NCI-H1930 (cell line): ENCODE measurements at places on chromosomes 3 and 15.

DNA sequence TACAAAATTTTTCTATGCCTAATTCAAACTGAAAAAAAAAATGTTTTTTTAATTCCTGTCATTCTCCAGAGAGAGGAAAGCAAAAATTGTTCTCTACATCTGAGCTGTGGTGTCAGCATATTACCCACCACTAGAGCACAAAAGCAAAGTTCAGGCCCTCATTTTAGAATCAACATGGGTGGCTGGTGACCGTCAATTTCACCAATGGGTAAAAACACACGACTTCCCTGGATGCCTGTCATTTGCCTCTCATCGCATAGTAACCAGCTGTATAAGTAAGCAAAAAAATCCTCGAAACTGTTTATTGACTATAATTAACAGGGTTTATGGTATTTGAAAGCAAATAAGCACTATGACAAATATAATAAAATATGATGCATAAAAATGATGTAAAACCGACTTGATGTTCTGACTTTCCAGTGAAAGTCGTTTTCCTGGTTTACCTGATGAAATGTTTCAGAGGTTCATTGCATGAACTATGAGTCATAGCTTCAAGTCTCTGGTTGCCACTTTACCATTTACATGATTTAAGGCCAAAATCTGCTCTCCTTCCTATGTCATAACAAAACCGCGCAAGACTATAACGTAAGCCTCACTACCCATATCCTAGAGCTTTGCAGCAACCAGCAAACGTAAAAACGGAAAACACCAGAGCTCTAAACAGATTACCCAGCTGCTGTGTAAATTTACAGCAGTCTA is 60.5 kb downstream of the THBS1 start:
- no peak for DNase-seq

- no peak for DNase-seq
Observed at GRCh38 chr3:156630081-156630772, 44.2 kb upstream of the TIPARP start.

DNA sequence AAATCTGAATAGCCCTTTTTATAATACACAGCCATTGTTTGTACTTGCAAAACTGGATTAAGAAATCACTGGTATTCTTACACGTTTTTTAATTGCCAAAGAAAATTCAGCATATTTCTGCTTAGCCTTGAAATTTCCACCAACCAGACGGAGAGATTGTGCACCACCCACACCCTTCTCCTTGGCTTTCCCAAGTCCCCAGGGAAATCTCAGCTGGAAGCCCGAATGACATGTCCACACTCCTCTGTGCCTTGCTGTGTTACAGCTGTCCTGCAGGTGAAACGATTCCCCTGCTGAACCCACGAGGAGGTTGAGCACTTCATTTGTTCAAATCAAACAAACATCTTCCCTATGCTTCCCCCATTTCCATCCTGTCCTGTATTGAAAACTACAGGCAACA is 49.6 kb upstream of the PPARG start:
- no peak for DNase-seq

DNA sequence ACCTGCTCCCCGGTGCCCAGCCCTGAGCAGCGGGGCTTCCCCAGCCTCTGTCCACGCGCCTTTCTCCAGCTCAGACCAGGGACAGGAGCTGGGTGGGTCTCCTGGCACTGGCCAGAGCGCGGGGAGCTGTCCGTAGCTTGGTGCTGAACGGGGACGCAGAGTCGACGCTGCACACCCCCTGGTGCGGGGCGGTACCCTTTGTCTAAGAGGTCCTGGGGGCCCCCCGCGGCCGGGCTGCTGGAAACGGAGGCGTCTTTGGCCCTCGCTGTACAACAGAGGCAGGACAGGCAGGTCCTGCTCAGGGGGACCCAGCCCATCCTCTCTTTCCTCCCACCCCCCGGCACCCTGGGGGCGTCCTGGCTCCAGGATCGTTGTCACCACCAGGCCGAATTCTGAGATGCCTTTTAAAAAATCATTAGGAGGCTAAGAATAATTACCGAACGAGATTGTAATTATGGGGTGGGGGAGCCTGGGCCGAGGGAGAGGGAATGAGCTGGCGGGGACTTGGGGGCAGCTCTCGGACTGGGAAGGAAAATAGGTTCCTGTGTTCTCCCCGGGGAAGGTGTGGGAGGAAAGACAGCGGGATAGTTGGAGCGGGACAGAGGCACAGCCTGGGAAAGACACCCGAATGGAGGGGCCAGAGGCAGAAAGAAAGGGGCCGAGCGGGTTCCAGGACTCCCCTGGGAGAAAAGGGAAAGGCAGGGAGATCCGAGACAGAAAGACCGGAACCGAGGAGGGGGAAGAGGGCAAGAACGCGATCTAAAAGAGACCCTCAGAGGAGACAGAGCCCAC is 4.1 kb upstream of the SKOR1 start:
- no peak for DNase-seq

GRCh38 chr15:70935631-70936030 is 43.0 kb downstream of the LRRC49 start:
- no peak for DNase-seq

GRCh38 chr3:61919371-61919770 is 358.0 kb downstream of the PTPRG start:
- DNase-seq: no peak
